ENCODE measurements at places on chromosomes 6 and 20.

DNA sequence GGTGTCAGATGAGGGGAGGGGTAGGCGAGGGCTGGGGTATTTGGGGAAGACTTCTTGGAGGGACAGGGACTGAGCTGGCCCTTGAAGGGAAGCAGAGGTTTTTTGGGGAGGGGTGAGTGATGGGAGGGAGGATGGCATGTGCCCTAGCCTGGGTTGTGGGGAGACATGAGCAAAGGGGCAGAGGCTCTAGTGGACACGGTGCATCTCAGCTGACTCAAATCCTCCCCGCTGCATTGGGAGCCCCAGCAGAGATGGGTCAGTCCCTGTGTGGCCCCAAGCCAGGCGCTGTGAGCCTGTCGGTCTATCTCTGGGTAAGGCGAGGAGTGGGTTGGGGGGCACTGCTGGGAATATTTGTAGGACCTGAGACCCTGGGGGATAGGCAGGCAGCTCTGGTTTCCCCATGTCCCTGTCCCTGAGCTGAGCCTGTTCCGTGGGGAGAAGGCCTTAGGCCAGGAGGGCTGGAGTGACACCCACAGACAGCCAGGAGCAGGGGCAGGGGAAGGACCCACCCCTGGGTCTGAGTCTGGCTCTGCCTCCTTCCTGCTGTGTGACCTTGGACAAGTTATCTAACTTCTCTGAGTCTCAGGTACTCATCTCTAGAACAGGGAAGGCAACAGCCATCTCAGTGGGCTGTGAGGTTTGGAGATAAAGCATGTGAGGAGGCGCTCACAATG, 36.0 kb downstream of the SPDEF start:
- no peak for DNase-seq

DNA sequence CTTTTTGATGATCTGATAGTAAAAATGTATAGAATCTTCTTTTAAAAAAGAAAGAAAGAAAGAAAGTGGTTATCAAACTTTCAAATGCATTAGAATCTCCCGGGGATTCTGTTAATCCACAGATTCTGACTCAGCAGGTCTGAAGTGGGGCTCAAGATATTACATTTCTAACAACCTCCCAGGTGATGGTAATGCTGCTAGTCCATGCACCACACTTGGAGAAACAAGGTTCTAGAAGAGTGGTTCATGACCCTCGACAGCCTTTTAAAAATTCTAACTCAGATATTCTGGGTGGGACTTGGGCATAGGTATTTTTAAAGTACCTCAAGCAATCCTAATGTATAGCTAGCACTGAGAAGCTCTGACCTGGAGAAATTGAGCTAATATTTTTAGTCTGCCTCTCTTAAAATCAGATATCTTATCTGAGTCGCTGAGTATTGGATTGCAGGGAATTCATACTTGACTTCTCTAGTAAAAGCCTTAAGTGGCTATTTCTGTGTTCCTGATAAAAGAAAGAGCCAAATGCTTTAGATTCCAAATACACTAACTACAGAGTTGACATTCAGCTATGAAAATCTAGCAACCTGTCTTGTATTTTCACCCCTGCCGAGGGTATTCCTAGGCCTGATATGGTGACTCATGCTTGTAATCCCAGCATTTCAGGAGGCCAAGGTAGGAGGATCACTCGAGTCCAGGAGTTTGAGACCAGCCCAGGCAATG, 252.4 kb downstream of the PHACTR1 start:
- DNase-seq = no peak

- DNase-seq = no peak
Observed at GRCh38 chr20:4083098-4083865, 67.9 kb upstream of the RNF24 start.

- DNase-seq = no peak
Observed at GRCh38 chr6:57017069-57017468, 29.4 kb upstream of the KIAA1586 start.

DNA sequence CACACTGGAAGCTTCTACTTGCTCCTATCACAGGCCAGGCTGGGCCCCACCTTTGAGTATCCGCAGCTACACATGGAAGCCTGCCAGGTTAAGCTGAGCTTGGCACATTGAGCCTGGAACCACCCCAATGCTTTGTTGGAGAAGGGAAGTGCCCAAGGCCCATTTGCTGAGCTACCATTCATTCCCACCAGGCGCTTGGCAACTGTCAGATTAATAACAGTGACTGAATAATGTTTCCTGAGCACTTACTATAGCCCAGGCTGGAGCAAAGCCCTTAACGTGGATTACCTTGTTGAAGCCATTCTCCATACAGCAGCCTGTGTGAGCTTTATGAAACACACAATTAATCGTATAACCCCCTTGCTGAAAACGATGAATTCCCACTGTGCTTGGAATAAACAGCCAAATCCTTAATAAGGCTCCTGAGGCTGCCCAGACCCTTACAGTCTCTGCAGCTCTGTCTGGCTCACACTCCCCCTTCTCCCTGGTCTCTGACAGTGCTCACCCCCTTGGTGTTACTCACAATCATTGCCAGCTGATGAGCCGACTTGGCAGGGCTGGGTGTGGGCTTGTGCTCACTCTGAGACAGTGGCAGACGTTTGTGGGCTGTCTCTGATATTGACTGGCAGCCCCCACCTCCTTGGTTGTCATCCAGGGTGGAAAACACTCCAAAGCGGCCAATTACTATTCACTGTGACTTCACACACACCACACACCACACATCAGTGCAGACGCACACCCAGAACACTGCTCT, 357.1 kb downstream of the MAFB start:
- no peak for DNase-seq

DNA sequence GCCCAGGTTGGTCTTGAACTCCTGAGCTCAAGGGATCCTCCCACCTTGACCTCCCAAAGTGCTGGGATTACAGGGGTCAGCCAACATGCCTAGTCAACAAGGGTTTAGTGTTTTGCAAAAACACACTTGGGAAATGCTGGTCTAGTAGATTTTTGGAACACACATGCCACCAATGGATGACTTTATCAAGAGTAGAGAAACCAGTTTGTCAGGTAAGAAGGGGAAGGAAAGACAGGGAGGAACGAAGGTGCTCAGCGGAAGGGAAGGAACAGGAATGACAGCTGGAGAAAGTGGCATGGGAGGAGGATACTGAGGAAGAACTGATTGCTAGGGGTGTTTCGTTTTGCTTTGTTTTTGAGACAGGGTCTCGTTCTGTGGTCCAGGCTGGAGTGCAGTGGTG, 15.6 kb upstream of the SEC63 start:
- DNase-seq = no peak

DNA sequence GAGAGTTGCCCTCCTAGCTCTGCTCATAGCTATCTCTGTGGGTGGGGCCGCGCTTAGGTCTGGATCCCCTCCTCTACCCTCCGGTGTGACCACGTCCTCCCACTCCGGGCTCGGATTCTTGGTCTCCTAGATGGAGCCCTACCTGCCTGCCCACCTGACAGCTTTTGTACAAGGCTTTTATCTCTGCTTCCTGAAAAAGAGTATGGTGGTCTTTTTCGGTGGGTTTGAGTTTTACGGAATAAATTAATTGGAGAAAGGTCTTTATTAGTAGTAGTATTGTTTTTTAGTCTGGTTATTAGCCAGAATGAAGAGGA, 773 bp downstream of the SMAP1 start:
- no peak for DNase-seq

DNA sequence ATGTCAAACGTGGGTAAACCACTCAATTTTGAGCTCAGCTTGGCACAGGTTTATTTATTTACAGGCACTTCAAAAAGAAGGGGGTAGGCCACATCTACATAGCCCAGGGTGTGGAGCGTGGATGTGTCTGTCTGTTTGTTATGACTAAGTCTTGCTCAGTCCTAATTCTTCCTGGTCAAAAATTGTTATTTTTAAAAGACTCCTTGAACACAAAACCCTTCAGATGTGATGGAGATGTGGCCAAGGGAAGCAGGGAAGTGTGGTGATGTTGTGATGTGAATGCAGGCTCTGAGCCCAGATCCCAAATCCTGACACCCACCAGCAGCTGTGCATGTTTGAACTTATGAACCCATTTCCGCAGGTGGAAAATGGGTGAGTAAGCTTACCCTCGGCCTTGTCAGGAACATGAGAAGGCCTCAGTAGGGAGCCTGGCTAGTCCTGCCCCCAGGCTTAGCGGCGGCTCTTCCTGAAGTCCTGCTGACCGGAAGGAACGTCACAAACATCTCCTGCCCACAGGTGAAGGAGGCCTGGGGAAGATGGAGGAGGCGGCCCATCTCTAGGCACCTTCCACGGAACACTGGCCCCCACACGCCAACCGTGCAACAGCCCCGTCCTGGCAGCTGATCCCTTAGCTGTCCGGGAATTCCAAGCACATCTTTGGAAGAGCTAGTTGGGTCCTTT, 119.7 kb downstream of the MYLK4 start:
- DNase-seq = peak; percentile 50

GRCh38 chr6:150087336-150087735, 18.4 kb upstream of the ULBP3 start:
- DNase-seq = no peak

- DNase-seq = peak; percentile 37
Observed at GRCh38 chr6:133286765-133287164, 45.6 kb downstream of the EYA4 start.

GRCh38 chr6:105898286-105898685, 187.8 kb upstream of the PRDM1 start:
- peak; percentile 97 for DNase-seq

DNA sequence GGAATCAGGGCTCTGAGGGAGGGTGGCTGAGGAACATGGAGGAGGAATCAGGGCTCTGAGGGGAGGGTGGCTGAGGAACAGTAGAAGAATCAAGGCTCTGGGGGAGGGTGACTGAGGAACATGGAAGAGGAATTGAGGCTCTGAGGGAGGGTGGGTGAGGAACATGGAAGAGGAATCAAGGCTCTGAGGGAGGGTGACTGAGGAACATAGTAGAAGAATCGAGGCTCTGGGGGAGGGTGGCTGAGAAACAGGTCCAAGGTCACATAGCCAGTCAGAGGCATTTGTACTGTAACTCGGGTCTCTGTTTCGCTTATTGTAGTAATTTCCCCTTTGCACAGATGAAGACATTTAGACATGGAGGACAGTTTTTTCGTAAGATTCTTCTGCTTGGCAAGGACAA, 164.8 kb downstream of the SOBP start:
- no peak for DNase-seq

DNA sequence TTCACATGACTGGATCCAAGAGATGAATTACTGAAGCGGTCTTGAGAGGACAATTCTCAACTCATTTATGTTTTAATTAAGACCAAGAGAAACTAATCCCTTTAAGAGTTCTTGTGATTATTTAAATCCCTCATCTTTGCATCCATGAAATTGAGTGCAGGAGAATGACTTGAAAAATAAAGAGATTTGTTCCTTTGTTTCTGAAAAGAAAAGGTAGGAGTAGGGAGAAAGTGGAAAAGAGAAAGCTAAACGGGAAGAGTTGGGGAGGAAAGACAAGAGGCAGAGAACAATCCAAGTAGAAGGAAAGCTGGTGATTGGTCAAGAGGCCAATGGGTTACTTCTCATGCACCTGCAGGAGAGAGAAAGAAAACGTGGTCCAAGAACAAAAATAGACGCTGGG, 75.2 kb upstream of the SOX4 start:
- DNase-seq = no peak

GRCh38 chr6:42336431-42336830, 115.3 kb downstream of the TRERF1 start:
- no peak for DNase-seq

DNA sequence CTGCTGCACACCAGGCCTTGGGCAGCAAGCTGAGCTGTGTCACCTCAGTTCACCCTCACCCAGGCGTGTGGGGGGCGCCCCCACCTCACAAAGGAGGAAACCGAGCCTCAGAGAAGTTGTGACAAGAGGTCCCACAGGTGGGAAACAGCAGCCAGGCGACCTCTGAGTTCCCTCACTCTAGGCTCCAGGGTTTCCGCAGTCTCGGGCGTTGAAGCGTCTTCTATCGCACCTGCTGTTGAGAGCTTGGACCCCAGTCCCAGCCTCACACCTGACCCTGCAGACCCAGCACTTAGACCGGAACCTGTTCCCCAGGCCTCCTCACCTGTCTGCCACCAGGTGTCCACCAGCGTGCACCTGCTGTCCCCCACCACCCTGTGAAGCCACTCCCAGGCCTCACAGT, 22.3 kb upstream of the APMAP start:
- no peak for DNase-seq

- no peak for DNase-seq
Observed at GRCh38 chr6:24589334-24589733, 56.7 kb downstream of the KIAA0319 start.

DNA sequence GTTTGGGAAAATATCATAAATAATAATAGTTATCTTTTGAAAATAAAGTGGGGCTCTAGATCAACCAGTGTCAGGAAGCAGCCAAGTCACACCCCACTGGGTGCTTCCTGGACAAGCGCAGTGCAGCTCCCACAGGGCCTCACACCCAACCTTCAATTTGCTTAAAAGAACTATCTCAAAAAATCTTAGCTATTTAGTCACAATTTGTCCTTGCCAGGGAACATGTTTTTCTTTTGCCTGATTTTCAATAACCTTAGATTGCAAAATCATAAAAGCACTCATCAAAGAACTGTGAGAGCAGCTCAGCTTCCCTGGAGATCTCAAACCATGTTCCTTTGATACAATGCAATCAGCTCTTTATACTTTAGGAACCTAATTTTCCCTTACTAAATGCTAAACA, 1.6 kb upstream of the NCOA7 start:
- no peak for DNase-seq

DNA sequence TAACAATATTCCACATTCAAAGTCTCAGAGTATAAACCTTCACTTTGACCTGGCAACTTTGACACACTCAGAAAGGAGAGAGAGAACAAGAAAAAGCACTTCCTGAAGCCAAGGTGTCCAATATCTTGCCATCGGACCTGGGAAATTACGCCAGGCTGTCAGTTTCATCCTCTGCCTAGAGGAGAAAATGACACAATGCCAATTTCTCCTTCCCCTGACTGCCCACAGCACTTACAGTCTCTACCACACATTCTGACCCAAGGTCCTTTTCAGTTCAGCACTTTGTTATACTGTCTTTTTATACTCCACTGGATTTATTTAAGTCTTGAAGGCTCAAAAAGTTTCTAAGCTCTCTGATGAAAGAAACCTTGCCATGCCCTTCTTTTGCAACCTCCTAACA, 250.4 kb downstream of the GMPR start:
- DNase-seq = no peak

All from HCEC 1CT (cell line).